ENCODE measurements at places on chromosomes 7 and 10.

GRCh38 chr7:77367976-77368375, 48.2 kb downstream of the GSAP start:
- no peak for DNase-seq

DNA sequence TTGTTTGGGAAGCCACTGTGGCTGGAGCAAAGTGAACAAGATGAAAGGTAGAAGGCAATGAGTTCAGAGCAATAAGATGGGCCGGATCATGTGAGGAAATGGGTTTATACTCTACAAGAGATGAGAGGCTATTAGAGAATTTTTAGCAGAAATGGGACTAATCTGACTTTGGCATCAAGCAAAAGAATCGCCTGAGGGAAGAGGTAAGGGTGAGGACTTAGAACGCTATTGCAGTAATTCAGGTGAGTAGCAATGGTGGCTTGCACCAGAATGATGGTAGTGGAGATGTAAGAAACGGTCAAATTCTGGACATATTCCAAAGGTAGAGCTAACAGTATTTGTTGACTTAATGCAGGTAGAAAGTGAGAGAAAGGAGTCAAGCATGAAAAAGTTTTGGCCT, 29.5 kb upstream of the AKAP9 start:
- no peak for DNase-seq

DNA sequence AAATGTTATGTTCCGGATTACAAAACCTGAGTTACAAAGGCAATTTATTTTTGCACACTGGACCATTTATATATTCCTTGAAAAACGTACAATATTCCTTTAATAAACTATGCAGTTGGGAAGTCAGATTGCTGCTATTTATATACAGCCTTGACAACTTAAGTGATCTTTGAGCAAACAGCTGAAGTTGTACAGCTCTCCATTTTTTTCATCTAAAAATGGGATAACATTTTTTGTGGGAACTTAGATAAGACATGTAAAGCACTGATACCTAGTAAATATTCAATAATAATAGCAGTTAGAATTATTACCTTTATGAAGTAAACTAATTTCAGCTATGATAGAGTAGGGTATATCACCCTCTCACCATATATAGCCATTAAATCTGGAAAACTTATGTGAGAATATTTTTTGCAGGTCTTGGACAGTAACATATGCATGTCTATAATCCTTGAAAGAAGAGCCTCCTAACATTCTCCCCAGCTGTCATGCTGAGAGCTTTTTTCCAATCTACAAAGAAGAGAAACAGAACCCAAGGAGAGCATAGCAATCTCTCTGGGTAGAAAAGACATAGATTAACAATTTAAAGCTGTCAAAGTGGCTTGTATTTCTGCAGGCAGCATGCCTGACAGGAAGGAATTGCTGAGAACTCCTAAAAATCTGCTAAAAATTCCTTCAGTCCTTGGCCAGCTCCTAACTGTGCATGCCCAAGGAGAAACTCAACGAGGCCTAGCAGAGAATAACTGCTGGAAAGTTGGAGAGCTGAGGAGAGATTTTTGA, 326.0 kb downstream of the CRPPA start:
- DNase-seq: no peak

DNA sequence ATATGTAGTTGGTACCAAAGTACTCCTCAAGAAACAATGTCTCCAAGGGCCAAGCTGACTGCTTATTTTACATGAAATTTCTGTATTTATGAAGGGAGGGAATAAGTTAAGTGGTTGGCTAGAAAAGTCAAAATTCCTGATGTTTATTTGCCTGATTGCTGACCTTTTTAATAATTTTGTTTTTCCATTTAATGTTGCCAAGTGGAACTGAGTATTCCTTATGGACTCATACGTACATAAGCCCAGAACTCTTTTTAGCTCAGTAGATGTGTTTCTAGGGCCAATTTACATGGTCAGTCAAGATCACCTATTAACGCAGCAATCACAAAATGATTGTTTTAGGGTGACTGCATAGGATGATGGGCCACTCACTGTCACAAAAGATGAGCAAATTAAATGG, 78.3 kb upstream of the FZD8 start:
- DNase-seq: no peak
